Myocyte (in vitro differentiated cells): ENCODE measurements at places on chromosomes 1 and 21. TPM values are rescaled to one million over a fixed set of nuclear protein-coding genes. Genes with fewer than 3 reads are reported as not detected.

- no peak for DNase-seq
Measured at GRCh38 chr1:191261111-191261510, 783.4 kb upstream of the BRINP3 start.

GRCh38 chr1:165397944-165398343 lies 41.4 kb upstream of the LMX1A start:
- peak; percentile 13 for DNase-seq

DNA sequence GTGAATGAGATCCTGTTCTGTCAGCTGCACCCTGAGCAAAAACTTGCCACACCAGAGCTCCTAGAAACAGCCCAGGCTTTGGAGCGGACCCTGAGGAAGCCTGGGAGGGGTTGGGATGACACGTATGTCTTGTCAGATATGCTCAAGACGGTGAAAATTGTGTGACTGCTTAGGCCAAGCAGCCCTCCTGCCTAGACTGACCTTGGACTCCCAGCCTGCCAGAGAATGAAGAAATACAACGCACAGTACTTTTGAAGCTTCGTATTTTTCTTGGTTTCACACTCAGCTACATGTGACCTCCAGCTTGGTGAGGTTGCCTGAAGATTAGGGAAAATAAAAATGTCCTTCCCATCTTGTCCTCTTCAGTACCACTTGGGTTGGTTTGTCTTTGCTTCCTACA lies 15.1 kb downstream of the METTL13 start:
- DNase-seq, result no peak

GRCh38 chr1:246005067-246005466 lies 502.0 kb downstream of the SMYD3 start:
- DNase-seq, result peak; percentile 94

GRCh38 chr1:110148961-110149360 lies 1.3 kb upstream of the SLC6A17 start:
- no peak for DNase-seq

- DNase-seq, result peak; percentile 47
Measured at GRCh38 chr21:29092102-29092959, 18.9 kb upstream of the CCT8 start.

- peak; percentile 60 for DNase-seq
Measured at GRCh38 chr1:232620356-232620969, 9.5 kb downstream of the SIPA1L2 start.

DNA sequence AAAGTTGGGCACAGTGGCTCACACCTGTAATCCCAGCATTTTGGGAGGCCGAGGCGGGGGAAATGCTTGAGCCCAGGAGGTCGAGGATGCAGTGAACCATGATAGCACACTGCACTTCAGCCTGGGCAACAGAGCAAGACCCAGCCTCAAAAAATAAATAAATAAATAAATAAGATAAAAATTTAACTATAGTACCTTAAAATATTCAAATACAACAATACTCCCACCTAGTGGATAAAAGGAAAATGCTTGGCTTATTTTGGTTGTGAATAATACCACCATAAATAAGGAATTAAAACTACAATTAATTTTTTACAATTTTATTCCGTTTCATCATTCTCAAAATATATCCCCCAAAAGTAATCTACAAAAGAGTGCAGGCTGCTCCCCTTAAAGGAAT lies 8.1 kb downstream of the PSMG1 start:
- peak; percentile 38 for DNase-seq

DNA sequence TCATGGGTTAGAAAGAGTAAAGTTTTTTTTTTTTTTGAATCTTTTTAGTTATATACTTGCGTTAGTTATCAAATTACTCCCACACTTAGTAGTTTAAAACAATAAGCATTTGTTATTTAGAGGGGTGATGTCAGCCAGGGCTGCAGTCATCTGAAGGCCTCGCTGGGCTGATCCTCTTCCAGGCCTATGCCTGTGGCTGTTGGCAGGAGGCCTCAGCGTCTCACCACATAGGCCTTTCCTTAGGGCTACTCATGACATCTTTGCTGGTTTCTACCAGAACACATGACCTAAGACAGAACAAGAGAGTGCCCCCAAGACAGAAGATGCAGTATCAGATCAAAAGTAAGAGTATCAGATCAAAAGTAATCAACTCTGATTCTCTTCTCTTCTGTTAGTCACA lies 167.4 kb downstream of the HHAT start:
- peak; percentile 88 for DNase-seq

- DNase-seq, result no peak
Measured at GRCh38 chr21:41102281-41102680, 65.7 kb upstream of the BACE2 start.

DNA sequence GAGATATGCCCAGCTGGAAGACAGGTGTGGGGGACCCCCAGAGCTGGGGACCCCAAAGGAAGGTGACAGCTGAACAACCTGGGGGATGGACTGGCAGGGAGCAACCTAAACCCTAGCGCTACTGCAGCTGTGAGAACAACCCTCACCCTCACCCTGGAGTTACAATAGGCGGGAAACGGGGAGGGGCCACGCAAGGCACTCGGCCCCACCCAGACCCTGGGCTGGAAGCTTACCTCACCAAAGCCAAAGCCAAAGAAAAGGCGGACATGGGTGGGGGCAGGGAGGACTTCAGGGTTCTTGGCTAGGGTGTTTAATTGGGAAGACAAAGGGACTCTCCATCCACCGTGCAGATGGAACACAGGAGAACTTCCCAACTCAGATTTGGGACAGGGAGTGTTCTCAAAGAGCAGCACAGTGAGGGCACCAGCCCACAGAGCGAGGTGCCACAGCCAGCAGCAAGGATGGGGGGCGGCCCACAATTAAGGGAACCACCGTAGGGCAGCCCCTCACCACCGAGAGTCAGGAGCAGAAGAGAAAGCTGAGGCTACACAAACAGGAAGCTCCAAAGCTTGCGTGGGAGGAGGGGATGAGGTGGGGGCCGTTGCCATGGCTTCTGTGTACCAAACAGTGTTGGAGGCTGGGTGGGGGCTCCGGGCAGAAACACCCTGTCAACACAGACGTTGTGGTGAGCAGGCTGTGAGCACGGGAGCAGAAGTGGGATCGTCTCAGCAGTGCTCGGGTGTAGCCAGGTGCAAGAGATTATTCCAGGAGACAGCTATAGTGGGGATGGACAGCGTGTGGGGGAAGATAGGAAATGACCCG lies 1.9 kb downstream of the TAGLN2 start:
- DNase-seq, result peak; percentile 79

GRCh38 chr1:211843018-211843417 lies 12.5 kb upstream of the LPGAT1 start:
- DNase-seq, result no peak

DNA sequence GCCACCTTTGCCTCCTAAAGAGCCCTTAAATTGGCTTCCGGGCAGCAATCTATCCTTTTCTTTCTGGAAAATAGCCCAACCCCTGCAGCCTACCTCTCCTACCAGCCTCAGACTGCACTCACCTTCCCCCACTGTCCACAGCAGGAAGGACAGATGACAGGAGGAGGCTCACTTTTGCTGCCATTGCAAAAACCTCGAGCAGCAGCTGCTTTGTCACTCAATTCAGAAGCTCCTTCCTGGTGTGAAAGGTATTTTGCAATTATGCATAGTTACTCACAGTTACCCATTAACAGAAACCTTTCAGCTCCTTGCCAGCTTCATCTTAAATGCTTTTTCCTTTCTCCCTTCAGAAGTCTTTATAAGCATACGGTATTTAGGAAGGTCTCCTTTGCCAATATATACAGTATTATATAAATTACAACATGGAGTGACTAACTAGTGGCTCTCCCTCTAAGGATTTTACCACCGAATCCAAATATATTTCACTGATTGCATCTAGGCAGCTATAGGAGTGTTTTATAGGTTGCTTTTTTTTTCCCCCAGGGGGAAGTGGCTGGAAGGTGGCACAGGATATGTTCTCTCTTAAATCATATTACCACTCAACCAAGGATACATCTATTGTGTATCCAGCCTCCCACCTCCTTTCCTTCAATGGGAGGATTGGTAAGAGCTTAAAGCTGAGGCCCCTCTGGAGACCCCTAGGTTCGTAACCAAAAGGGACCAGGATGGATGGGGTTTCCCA lies 142.1 kb upstream of the IPO9 start:
- peak; percentile 69 for DNase-seq

TMPRSS2 gene
- total RNA-seq, result not detected in 2 replicates

OR10Z1 gene
- total RNA-seq, result not detected in 2 replicates

LGALS8 gene
- total RNA-seq, result 21.2 and 30.4 TPM in 2 replicates

AJAP1 gene
- total RNA-seq, result not detected in 2 replicates

RGS1 gene
- total RNA-seq, result 0.43 TPM in 1 of 2 replicates, not detected in the other

AK4 gene
- total RNA-seq, result 12.5 and 15.1 TPM in 2 replicates

FRRS1 gene
- 4.1 and 5.6 TPM in 2 replicates for total RNA-seq

GIPC2 gene
- 2.2 and 2.3 TPM in 2 replicates for total RNA-seq

FCRL5 gene
- total RNA-seq, result not detected in 2 replicates

UBE2U gene
- total RNA-seq, result not detected in 2 replicates

ADORA3 gene
- total RNA-seq, result not detected in 2 replicates

FCER1G gene
- total RNA-seq, result not detected in 2 replicates

HSPB7 gene
- 38.7 and 94.0 TPM in 2 replicates for total RNA-seq

G0S2 gene
- 0.37 and 0.57 TPM in 2 replicates for total RNA-seq

SYNC gene
- total RNA-seq, result 131 and 152 TPM in 2 replicates

BTG3 gene
- total RNA-seq, result 20.0 and 32.3 TPM in 2 replicates

LCA5L gene
- total RNA-seq, result 2.2 and 2.7 TPM in 2 replicates
